ENCODE measurements at places on chromosomes 2 and 18.

GRCh38 chr2:66684289-66684688, 249.4 kb downstream of the MEIS1 start:
- DNase-seq = no peak

DNA sequence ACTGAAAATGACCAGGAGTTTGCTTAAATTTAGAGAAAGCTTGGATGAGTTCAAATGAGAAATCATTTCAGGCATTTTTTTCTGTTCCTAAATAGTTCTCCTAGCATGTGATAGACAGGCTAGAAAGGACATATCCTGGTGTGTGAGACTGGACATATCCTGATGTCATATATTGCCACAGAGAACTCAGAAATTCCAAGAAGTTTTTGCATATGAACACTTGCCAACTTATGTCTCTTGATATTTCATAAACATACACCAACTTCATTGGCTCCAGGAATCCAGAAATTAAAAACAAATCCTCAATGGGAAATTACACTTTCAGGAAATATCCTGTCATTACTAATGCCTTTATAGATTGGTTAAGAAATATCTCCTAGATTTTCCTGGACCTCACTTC, 2.9 kb upstream of the SERPINB4 start:
- peak; percentile 34 for DNase-seq

DNA sequence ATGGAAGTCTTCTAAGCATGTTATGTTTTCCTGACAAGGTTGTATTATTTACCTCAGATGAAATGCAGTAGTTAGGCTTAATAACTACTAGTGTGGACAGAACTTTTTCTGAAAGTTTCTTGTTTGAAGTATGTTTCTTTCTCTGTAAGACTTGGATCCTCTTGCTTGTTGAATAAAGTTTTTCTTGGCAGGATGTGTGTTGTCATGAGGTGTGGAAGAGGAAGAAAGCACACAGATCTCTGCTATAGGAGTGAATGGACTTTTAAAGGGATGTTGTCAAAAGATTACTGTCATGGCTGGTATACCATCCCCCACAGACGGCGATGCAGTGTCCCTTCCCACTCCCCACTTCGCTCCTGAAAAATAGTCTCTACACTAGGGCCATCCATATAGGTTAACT, 2.6 kb downstream of the CAB39 start:
- no peak for DNase-seq

DNA sequence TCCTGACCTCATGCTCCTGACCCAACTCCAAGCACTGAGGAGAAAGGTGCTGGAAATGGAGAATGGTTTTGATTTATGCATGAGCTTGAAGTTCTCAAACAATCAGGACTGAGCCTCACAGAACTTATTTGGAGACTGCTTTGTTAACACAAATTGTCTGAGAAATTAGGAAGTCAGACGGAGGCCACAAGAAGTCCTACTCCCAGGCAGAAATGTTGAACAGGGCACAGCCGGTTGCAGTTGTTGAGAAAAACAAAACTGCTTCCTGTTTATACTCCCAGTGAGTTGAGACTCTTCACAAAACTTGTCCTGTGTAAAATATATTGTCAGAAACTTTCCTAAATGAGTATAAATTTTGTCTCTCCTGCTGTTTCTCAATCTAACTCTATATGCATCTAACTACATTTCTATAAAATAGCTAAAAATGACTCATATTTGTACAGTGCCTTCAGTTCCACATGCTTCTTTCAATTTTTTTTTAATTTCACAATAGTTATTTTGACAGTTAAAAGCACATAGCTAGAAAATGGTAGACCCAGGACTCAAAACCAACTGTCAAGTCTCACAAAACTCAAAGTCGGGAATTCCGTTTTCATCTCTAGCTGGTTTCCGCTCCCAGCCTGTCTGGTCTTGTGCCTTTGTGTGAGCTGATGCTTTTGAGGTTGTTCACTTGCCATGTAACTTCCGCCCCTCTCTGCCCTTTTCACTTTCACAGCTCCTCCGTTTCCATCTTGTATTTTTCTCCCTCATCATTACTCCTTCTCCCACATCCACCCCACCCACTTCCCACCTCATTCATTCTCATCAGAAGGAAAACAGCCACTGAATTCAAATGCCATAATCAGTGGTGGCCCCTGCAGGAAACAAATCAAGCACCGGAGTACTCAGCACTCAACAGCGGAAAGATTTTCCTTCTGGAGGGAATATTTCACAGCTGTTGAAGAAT, 215.0 kb downstream of the SUCLG1 start:
- DNase-seq = no peak

GRCh38 chr18:54112356-54112755, 112.1 kb downstream of the MBD2 start:
- DNase-seq = peak; percentile 88

GRCh38 chr18:60809937-60810336, 437.4 kb upstream of the MC4R start:
- DNase-seq = no peak

DNA sequence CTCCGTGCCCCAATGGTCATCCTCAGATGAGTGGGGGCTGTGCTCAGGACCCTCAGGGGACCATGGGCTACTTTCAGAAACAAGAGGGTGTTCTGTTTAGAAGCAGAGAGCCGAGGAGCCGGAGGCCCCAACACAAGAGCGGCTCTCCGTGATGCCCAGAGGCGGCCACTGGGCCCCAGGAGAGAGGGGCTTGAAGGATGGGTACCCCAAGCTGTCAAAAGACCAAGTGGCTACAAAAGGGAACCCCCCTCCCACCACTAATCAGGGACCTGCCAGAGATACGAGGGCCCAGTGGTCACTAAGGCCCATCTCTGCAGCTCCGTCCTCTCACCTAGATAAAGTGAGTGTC, 93.6 kb downstream of the HDAC4 start:
- DNase-seq = no peak

GRCh38 chr2:15734674-15735483, 143.2 kb downstream of the DDX1 start:
- DNase-seq = no peak
